ENCODE measurements at places on chromosomes 5 and 9. TPM values are rescaled to one million over a fixed set of nuclear protein-coding genes. Genes with fewer than 3 reads are reported as not detected.
A peak's percentile ranks its signal among the peaks of the same experiment; 100 is the strongest.

DNA sequence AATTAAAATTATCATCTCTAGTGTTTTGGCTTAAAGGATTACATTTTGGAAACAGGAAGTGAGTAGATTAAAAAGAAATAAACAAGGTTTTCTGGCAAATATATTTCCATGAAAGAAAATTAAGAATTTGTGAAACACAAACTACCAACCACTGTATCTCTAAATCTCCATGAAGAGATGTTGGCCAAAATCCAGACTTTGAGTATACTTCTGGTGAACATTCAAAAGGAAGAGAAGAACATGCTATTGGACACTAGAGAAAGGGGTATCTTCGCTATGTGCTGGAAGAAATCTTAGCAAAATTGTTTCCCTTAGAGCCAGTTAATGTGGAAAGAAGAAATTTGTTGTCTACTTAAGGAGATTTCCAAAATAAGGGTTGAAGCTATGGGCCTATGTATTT, 710.4 kb upstream of the CTNND2 start:
- no peaks in the 10 kb centered on the region for H3K36me3 ChIP-seq
- H3K27ac ChIP-seq, result no peak overlapping the region
- H3K27me3 ChIP-seq, result no peaks in the 10 kb centered on the region
- H3K4me1 ChIP-seq, result no peaks in the 10 kb centered on the region
- no peak overlapping the region for H3K4me3 ChIP-seq

GRCh38 chr9:137445275-137445807, 4.2 kb upstream of the ENTPD8 start:
- H3K36me3 ChIP-seq, result 0 out of 2 replicates have a peak, but pooled peaks cover 11% of the 10 kb centered on the region
- H3K27ac ChIP-seq, result no peak overlapping the region
- H3K27me3 ChIP-seq, result no peaks in the 10 kb centered on the region
- H3K4me1 ChIP-seq, result peaks cover 10% of the 10 kb centered on the region
- H3K4me3 ChIP-seq, result no peak overlapping the region
- DNase-seq, result peak; percentile 84

GRCh38 chr9:136867480-136867879, 1.4 kb upstream of the EDF1 start:
- no peak overlapping the region for H3K27ac ChIP-seq
- H3K36me3 ChIP-seq, result peaks cover 23% of the 10 kb centered on the region
- H3K4me1 ChIP-seq, result peaks cover 4% of the 10 kb centered on the region
- no peak overlapping the region for H3K4me3 ChIP-seq
- no peak for DNase-seq

DNA sequence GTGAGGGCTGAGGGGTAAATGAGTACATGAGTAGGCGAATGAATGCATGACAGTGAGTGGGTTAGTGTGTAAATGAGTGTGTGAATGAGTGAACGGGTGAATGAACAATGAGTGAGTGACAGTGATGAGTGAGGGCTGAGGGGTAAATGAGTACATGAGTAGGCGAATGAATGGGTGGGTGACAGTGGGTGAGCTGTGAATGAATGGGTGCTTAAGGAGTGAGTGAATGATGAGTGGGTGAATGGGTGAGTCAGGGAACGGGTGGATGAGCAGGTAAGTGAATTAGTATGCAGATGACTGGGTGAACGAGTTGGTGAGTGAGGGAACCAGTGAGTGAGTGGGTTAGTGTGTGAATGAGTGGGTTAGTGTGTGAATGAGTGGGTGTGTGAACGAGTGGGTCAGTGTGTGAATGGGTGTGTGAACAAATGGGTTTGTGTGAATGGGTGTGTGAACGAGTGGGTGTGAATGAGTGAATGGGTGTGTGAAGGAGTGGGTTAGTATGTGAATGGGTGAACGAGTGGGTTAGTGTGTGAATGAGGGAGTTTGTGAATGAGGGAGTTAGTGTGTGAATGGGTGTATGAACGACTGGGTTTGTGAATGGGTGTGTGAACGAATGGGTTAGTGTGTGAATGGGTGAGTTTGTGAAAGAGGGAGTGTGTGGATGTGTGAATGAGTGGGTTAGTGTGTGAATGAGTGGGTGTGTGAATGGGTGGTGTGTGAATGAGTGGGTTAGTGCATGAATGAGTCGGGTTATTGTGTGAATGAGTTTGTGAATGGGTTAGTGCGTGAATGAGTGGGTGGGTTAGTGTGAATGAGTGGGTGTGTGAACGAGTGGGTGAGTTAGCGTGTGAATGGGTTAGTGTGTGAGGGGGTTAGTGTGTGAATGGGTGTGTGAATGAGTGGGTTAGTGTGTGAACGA, 32.9 kb downstream of the NKD2 start:
- no peaks in the 10 kb centered on the region for H3K27me3 ChIP-seq
- H3K36me3 ChIP-seq, result no peaks in the 10 kb centered on the region
- H3K4me1 ChIP-seq, result no peaks in the 10 kb centered on the region
- H3K4me3 ChIP-seq, result no peak overlapping the region
- H3K27ac ChIP-seq, result no peak overlapping the region
- DNase-seq, result no peak

DNA sequence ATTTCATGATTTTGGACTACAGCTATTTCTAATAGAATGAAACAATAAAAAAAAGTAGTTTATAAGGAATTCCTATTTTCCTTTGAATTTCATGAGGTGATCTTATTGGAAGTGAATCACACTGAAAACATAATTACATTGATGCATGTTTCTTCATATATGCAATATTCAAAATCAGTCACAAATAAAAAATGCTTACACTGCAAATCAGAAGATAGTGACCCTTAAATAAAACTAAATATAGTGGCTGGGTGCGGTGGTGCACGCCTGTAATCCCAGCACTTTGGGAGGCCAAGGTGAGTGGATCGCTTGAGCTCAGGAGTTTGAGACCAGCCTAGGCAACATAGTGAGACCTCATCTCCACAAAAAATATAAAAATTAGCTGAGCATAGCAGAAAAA, 79.5 kb downstream of the CDC14B start:
- H3K27me3 ChIP-seq, result no peaks in the 10 kb centered on the region
- no peak overlapping the region for H3K27ac ChIP-seq

DNA sequence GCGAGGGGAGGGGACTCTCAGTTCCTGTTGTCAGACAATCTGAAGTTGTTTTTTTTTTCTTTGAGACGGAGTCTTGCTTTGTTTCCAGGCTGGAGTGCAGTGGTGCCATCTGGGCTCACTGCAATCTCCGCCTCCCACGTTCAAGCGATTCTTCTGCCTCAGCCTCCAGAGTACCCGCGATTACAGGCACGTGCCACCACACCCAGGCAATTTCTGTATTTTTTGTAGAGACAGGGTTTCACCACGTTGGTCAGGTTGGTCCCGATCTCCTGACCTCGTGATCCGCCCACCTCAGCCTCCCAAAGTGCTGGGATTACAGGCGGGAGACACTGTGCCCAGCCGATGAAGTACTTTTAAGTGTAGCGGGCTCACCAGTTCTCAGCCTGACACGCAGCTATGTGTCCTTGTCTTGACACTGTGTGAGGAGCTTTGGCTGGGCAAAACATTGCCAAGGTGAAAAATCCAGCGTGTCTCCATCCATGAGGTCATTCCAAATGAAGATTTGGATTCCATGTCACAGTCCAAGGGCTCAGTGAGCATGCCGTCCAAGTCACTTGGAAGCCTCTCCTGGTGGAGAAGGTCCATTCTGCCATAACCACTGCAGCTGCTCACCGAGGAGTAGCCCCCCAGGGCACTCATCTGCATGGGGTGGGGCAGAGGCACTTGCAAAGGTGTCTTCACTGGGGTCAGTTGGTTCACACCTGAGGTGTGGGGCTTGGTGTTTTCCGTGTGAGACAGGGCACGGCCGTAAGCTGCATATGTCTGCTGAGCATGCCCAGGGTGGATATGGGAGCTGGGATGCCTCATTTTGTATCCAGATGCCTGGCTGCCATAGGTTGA, 32.0 kb downstream of the OR2V1 start:
- DNase-seq, result no peak
- no peaks in the 10 kb centered on the region for H3K36me3 ChIP-seq
- H3K4me1 ChIP-seq, result no peaks in the 10 kb centered on the region
- no peak overlapping the region for H3K4me3 ChIP-seq
- H3K27ac ChIP-seq, result no peak overlapping the region

DNA sequence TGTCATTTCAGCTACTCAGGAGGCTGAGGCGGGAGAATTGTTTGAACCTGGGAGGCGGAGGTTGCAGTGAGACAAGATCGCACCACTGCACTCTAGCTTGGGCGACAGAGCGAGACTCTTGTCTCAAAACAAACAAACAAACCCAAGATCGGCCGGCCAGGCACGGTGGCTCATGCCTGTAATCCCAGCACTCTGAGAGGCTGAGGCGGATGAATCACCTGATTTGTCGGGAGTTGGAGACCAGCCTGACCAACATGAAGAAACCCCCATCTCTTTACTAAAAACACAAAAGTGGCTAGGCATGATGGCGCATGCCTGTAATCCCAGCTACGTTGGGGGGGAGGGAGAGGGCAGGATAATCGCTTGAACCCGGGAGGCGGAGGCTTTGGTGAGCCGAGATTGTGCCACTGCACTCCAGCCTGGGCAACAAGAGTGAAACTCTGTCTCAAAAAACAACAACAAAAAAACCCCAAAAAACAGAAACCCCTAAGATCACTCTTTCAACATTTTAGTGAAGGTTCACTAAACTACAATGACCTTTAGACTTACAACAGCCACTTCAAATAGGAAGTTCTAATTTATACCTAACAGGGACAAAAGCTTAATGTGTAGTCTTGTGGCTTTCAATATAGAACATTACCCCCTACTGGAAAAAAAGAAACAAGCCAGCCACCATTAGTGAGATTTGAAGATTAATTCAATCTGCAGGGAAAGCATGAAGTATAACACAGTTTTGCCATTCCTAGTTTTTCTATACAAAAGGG, 7.0 kb downstream of the HSPA9 start:
- H3K27me3 ChIP-seq, result no peaks in the 10 kb centered on the region
- no peak overlapping the region for H3K4me3 ChIP-seq
- H3K4me1 ChIP-seq, result no peaks in the 10 kb centered on the region

DNA sequence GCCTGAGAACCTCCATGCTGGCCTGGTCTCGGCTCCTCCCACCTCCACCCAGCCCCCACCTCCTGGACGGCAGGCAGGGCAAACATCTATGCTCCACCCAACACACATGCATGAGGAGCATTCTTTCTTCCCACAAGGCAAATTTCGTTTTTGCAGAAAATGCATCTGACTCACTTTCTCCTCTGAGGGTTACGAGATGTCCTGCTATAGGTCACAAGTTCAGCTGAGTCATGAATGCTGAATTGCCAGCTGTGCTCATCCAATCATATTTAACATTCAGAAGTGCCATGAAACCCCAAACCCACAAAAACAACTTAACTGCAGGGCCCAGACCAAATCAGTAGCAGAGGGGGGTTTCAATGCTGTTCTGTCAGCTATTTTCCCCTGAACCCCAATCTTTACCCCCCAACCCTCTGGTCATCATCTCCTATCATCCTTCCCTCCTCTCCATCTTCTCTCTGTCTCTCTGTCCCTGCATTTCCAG, 39.0 kb upstream of the OSMR start:
- DNase-seq, result peak; percentile 57
- H3K4me1 ChIP-seq, result peaks cover 10% of the 10 kb centered on the region
- peak overlapping the region; percentile 12 for H3K27ac ChIP-seq
- no peaks in the 10 kb centered on the region for H3K27me3 ChIP-seq
- no peak overlapping the region for H3K4me3 ChIP-seq

GRCh38 chr5:110017854-110018253, 328.1 kb downstream of the MAN2A1 start:
- H3K4me1 ChIP-seq, result no peaks in the 10 kb centered on the region
- no peaks in the 10 kb centered on the region for H3K27me3 ChIP-seq
- no peak overlapping the region for H3K4me3 ChIP-seq
- H3K27ac ChIP-seq, result no peak overlapping the region
- DNase-seq, result no peak

- peaks cover 45% of the 10 kb centered on the region for H3K27me3 ChIP-seq
- DNase-seq, result no peak
- H3K4me1 ChIP-seq, result no peaks in the 10 kb centered on the region
- no peak overlapping the region for H3K4me3 ChIP-seq
Measured at GRCh38 chr9:89446261-89446960, 51.5 kb downstream of the SEMA4D start.

DNA sequence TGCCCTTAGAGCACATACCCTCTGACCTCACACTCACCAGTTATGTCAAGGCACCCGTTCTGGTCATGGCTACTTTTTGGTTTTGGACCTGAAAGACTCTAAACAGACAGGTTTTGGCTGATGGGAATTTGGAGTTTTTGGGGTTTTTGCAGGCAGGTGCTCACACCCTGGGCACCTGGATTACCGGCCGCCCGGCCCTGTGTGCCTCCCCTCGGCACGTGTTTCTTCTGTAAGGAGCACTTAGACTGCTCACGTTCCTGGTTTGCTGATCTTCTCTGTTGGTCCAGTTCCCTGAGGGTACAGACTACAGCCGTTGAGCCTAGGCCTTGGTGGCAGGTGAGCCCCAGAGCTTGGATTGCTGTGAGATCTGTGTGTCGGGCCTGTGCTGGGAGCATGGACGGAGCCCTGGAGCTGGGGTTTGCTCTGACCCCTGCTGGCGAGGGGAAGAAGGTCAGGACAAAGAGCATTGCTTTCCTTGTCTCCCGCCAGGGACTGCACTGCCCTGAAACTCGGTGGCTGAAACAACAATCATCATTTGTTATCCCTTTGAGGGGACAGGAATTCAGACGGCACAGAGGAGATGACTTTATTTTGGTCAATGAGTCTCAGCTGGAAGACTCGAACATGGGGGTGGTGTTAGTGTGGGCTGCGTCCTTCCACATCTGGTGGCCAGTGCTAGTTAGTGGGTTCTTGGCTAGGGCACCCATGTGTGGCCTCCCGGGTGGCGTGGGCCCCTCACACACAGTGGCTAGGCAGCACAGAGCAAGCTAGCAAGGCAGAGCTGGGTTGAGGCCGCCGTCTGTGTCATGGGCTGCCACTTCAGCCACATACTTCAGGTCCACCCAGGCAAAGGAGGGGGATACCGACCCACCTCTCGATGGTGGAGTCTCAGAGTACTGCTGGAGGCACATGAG, 76.4 kb downstream of the EHMT1 start:
- H3K27ac ChIP-seq, result no peak overlapping the region
- H3K27me3 ChIP-seq, result no peaks in the 10 kb centered on the region
- DNase-seq, result no peak

DNA sequence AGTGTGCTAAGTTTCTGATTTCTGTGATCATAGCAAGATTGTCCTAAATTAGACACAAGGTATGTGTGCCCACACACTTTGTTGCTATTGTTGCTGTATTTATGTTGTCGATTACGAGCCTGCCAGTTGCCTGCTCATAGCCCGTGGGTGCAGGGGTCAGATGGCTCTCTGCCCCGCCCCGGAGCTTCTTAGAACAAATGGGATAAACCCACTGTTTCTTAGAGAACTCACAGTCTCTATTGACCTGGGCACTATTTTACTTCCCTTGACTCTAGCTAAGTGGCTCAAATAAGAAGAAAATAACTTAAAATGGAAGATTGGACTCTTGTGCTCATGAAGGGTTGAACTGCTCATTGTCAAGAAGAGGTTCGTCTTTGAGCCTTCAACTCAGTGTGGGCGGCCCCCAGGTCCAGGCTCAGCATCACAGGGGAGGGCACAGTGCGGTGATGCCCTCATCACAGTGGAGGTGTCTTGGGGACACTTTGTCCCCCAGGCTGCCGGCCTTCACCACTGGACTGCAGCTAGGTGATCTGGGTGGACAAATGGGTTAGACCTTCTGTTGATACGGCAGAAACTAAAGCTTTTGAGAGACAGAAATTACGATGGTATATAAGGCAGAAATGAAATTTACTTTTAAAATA, 155.5 kb downstream of the TENT4A start:
- DNase-seq, result no peak
- no peaks in the 10 kb centered on the region for H3K4me1 ChIP-seq
- H3K27ac ChIP-seq, result no peak overlapping the region
- no peaks in the 10 kb centered on the region for H3K27me3 ChIP-seq

ENTREP1 gene
- total RNA-seq, result 0.08 TPM

CCL28 gene
- total RNA-seq, result not detected

EIF4EBP3 gene
- 1.3 TPM for total RNA-seq

ABLIM3 gene
- 0.33 TPM for total RNA-seq

SLC46A2 gene
- total RNA-seq, result not detected

ZNF608 gene
- 10.9 TPM for total RNA-seq

RASGRF2 gene
- total RNA-seq, result 6.9 TPM

Measured in SJCRH30 (cell line).